ENCODE measurements at places on chromosomes 1 and 21. TPM values are rescaled to one million over a fixed set of nuclear protein-coding genes. Genes with fewer than 3 reads are reported as not detected.

DNA sequence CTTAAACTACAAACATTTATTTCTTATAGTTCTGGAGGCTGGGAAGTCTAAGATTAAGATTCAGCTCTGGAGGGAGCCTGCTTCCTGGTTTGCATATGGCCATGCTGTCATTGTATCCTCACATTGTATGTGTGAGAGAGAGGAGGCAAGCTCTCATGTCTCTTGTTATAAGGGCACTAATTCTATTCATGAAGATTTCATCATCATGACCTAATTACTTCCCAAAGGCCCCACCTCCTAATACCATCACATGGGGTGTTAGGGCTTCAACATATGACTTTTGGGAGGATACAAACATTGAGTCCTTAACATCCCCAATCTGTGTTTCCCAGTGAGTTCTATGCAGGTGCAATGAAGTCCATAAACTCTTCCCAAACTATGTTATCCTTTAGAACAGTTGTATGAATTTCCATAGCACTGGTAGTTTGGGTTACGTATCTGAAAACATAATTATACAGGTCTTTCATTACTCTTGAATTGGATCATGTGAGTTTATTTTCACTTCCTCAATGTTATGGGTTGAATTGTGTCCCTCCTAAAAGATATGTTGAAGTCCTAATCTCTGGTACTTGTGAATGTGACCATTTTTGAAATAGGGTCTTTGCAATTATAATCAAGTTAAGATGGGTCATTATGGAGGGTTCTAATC, 124.2 kb downstream of the RUNX1 start:
- no peak for DNase-seq

DNA sequence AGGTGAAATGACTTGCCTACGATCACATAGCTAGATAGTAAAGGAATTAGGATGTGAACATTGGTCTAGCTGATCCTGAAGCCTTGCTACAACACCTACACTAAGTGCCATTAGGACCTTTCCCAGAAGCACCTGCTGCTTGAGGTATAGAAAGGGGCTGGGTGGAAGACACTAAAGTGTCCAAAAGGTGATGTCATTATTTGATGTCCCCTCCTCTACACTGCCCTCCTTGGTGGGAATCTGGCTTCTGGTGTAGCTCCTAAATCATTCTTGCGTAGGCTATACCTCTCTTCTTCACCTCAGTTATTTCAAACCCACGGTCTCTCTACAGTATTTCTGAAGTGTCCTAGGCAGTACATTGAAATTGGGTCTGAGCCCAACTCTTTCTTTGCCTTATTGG, 132.5 kb upstream of the FGGY start:
- no peak for DNase-seq

Gene SLC5A9
- not detected for total RNA-seq

Gene ITLN2
- total RNA-seq = not detected

Measured in activated T-cell treated with anti-CD3 and anti-CD28 coated beads, Interleukin-2, amount 50 U/mL, for 72 hours (primary cell).